ENCODE measurements at places on chromosomes 3 and 15. TPM values are rescaled to one million over a fixed set of nuclear protein-coding genes. Genes with fewer than 3 reads are reported as not detected.
A peak's percentile ranks its signal among the peaks of the same experiment; 100 is the strongest.

DNA sequence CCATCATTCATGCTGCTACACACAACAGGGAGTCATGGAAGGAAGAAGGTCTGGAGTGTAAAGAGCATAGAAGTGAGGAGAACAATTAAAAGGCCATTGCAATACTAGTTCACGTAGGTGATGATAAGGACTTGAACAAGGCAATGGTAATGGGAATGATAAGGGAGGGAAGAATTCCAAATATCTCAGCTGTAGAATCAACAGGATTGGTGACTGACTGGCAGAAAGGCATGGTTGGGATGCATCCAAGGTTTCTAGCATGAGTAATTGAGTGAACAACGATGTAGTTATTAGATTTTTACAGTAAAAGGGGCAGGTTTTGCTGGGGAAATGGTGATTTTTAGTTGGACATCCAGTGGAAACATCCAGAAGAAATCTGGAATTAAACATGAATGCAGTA is 2.4 kb upstream of the SEC62 start:
- no peak for DNase-seq

- no peak for DNase-seq
Observed at GRCh38 chr15:74176262-74177214, 3.0 kb downstream of the ISLR start.

DNA sequence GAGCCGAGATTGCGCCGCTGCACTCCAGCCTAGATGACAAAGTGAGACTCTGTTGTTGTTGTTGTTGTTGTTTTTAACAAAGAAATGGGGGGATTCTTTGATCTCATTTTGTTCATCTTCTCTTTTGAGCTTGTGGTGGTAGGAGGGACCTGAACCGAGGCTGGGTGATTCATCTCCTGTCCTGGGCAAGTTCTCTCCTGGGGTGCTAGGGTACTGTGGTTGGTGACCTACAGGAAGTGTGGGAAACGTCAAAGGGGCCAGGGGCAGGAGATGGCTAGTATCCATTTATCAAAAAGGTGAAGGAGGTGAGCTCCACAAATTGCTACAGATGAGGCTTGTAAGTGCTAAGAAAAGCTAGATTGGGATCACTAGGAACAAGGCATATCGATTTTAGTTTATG is 14.3 kb downstream of the PPCDC start:
- DNase-seq, result no peak

PYGO1 gene
- 13.9 TPM for total RNA-seq

DNA sequence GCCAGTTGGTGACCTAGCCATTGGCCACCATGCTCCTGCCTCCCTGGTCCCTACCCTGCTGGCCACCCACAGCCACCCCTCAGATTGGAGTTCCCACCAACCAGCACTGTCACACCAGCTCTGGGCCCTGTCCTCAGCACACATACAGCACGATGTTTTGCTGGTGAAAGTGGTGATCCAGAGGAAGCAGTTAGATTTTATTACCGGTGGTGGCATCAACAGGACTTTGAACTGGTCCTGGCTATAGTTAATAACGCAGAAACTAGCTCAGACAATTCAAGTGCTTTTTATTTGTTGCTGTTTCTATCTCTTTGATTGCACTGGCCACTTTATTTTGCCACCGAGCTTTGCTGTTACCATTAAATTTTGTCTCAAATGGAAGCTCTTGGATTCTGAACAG is 16.4 kb upstream of the KLHL24 start:
- DNase-seq, result no peak

GPR62 gene
- not detected for total RNA-seq

DNA sequence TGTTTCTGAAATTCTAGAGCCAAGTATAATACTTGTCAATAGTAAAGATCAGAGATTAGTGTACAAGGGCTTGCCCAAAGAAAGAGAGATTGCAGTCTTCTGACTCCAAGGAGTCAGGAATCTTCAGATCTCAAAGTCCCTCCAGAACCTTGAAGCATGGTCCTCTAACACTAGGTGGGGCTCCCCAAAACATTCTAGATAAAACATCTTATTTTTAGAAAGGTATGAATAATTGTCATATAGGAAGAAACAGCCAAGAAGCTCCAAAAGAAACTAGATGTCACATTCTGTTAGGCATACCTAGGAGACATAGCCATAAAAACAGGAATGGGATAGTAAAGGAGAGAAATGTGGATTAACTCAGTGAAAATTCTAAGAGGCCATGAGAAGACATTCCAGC is 10.7 kb downstream of the MUC13 start:
- no peak for DNase-seq

- peak; percentile 73 for DNase-seq
Observed at GRCh38 chr3:52108302-52109232, 45.7 kb downstream of the POC1A start.

LRRIQ4 gene
- not detected for total RNA-seq

CLDN18 gene
- not detected for total RNA-seq

DNA sequence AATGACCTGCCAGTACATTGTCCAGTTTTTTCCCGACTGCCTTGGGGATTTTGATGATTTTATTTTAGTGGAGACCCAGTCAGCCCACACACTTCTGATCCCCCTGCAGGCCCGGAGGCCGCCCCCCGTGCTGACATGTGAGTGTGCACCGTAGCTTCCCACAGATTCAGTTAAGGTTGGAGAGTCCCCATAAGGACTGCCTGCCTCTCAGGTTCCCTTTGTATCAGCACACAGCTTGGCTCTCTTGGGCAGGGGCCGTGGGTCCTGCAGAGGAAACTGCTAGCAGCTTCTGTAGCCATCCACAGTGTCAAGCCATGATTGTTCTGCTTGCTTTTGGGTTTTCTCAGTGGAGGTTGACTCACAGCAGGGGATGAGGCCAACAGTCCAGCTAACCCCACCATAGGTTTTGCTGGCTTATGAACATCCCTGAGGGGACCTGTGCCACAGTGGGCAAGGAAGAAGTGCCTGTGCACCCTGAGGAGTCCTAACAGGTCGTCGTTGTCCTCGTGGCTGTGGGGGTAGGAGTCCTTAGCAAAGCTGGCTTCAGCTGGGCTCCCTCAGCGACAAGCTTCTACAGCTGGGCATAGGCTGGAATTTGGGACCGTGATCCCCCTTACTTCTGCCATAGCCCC is 46.4 kb downstream of the DLEC1 start:
- DNase-seq, result no peak

DNA sequence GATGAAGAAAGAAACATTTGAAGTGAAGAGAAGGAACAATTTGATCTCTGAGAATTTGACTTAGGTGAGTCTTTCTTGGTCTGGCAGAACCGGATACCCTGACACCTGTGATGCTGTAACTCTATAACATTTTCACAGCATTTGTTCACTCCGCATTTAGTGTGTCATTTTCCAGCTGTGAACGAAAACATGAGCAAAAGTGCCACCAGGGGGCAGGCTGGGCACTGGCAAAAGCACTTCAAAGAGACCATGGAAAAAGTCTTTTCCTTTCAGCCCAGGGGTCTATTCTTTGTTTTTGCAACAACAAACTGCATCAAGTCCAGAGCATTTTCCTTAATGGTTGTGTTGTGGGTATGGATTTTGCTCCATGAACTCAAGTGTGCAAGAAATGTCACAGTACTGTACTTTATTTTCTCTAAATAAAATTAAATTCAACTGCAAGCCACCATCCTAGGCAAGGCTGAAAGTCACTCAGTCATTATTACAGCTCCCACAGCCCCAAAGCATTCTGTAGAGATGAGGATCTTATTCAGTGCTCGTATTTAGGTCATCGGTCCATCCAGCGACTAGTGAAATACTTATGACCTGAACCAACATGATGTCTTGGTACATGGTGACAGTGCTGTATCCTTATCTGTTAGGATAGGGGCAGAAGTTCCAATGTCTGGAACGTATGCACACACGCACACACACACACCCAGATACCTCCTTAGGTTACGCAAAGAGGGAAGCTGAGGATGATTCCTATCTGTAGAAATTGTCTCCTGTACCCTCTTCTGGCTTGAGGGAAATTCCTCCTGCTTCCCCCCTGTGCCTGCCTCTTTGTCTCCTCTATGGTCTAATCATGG is 125.5 kb downstream of the GADL1 start:
- peak; percentile 81 for DNase-seq

CFAP100 gene
- total RNA-seq, result not detected

SLC12A8 gene
- total RNA-seq, result 2.6 TPM

- DNase-seq, result no peak
Observed at GRCh38 chr15:54582863-54583643, 604.8 kb downstream of the UNC13C start.

GRCh38 chr3:78645628-78646310 is 1122.0 kb downstream of the ROBO1 start:
- no peak for DNase-seq

GRCh38 chr15:59847968-59848367 is 156.1 kb upstream of the FOXB1 start:
- no peak for DNase-seq

GRCh38 chr15:92714077-92714476 is 58.5 kb upstream of the FAM174B start:
- no peak for DNase-seq

- no peak for DNase-seq
Observed at GRCh38 chr3:156317462-156318074, 197.2 kb downstream of the KCNAB1 start.

DNA sequence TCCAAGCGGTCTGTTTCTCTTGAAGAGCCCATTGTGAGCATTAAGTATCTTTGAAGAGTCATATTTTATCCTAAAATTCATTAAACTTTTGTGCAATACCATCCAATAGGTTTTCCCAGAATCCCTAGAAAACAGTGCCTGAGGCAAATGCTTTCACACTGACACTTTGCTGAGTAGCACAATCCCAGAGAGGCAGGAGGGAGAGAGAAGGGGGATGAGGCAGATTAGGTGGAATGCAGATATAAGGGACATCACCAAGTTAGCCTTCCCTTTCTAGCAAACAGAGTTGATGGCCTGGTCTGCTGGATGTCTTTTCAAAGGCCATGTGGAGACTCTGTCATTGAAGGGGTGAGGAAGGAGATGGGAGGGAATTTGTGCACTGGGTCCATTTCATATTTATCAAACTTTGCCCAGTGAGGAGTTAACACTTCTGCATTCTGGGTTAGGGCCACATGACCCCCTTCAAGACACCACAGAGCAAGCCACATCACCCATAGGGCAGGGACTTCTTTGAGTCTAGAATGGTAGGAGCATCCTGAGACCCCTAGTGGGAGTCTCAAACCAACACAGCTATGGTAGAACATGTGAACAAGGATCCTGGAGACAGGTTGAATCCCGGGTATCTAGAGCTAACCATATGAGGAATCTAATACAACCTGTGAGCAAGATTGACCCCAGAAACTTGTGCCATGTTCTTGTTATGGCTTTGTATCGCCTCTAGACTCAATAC is 32.0 kb upstream of the SEMA6D start:
- no peak for DNase-seq

DNA sequence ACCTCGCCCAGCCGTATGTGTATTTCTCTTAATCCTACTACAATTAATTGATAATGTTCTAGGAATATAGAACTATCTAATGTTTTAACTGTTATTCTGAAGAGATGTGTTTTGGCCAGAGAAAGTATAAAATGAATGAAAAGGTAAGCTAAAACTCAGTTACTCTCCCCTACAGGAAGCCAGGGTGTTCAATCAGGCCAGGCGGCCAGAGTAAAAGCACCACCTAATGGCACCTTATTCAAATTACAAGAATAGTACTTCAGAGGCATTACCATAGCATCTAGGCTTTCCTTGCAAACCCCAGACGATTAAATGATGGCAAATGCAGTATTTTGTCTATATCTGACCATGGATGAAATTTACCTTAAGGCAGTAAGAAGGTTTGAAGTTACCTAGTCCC is 10.4 kb downstream of the SLC12A8 start:
- no peak for DNase-seq

CPLX3 gene
- not detected for total RNA-seq

DNA sequence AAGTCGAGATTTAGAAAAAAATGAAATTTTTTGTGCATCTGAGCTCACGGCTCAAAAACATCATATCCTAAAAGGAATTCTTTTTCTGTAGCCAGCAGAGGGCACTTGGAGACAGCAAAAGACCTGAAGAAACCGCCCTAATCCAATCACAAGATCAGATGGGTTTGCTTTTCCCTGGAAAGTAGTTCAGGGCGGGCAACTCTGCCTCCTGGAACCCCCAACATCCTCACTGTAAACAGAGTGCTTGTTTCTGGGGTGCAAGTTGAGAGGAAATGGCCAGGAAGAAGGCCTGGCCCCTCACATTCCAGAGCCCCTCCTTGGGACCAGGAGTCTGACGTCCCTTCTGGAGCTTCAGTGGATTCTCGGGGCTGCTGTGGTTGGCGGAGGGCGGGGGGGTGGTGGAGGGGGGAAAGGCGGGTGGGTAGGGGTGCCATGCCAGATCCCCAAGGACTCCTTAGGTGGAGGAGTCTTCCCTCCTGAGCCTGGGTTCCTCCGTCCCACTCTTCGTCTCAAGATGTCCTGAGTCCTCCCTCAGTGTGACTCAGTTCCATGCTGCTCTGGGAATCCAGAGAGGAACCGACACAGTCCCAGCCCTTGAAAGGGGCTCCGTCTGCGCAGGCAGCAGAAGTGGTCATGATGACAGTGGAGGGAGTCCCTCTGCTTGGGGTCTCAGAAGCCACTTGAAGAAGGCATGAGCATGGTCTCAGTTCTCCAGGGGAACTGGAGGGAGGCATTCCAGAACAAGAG is 35.9 kb downstream of the CCK start:
- DNase-seq, result no peak

- DNase-seq, result no peak
Observed at GRCh38 chr15:51368751-51369450, 27.4 kb downstream of the GLDN start.

HHLA2 gene
- total RNA-seq, result not detected

DNA sequence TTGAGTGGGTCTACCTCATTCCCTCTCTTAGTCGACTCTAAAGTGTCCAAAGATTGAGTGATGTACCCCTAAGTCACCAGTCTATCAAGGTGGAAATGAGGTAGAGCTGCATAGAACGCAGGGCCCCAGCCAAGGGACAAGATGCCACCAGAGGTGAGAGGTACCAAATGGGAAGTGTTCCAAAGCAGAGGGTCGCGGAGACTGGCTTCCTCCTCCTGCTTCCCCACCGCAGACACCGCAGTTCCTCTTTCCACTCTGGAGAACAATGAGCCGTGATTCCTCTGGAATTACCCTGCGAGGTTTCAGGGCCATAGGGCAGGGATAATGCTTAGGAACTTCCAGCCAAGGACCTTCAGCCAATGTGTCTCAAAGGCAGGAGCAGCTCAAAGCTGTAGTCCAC is 55.8 kb downstream of the DAPK2 start:
- no peak for DNase-seq

LRRN1 gene
- 4.8 TPM for total RNA-seq

DNA sequence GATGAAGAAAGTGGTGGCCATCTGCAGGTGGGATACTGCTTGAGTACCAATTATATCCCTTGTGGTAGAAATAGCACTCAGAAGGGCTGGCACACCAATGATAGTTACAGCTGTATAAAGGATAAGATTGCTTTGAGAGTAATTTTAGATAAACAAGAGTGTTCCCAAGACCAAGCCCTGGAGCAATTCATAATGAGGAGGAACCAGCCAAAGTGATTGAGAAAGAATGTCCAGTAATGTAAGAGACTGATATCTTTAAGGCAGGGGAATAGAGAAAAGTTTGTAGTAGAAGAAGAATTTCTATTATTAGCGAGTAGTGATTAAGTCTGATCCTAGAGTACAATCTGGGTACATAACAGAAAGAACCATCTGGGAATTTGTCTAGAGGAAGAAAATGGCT is 945.1 kb downstream of the OTOL1 start:
- no peak for DNase-seq

DUSP7 gene
- 54.1 TPM for total RNA-seq

- no peak for DNase-seq
Observed at GRCh38 chr3:156509189-156510174, 45.4 kb downstream of the SSR3 start.

Measured in aorta (tissue), 5 donors.